ENCODE measurements at places on chromosomes 3 and 15. TPM values are rescaled to one million over a fixed set of nuclear protein-coding genes. Genes with fewer than 3 reads are reported as not detected.
A peak's percentile ranks its signal among the peaks of the same experiment; 100 is the strongest.

GRCh38 chr15:60072826-60073465 lies 68.8 kb downstream of the FOXB1 start:
- H3K27me3 ChIP-seq: peaks cover 11% of the 10 kb centered on the region
- no peak overlapping the region for H3K27ac ChIP-seq
- no peak overlapping the region for H3K4me3 ChIP-seq
- peaks cover 4% of the 10 kb centered on the region for H3K36me3 ChIP-seq
- DNase-seq: no peak
- peaks cover 43% of the 10 kb centered on the region for H3K4me1 ChIP-seq

Gene MFAP1
- 34.1 TPM for total RNA-seq

Gene CFAP161
- not detected for total RNA-seq

DNA sequence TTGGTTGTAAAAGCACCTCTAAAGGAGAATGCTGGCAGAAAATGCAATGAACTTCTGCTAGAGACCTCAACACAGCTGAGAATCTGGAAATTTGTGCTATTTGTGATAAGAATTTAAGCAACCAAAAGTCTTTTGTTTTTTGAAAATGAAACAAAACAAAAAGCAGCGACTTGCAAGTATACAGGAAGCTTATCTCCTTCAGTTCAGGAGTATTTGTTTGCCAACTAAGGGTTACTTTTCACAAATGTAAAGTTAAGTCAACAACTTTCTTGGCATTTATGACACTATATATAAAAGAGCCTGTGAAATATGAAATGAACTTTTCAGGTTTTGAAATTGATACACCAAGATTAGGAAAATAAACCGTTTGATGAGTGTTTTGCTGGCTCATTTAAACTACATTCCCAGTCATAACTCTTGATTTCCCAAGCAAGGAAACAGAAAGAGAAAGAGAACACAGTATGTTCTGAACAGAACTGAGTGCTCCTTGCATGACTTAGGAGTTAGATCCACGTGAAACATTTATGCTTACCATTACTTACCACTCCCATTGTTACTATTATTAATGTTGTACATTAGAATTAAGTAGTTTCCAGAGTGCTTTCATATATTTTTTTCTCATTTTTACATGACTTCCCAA lies 92.3 kb upstream of the COL8A1 start:
- DNase-seq: no peak
- no peaks in the 10 kb centered on the region for H3K27me3 ChIP-seq
- peaks cover 5% of the 10 kb centered on the region for H3K4me1 ChIP-seq

GRCh38 chr15:65246026-65246714 lies 34.9 kb upstream of the CILP start:
- no peak for DNase-seq
- H3K4me3 ChIP-seq: no peak overlapping the region
- H3K27ac ChIP-seq: no peak overlapping the region

Gene GRK7
- total RNA-seq: not detected

Gene PAQR9
- total RNA-seq: not detected

DNA sequence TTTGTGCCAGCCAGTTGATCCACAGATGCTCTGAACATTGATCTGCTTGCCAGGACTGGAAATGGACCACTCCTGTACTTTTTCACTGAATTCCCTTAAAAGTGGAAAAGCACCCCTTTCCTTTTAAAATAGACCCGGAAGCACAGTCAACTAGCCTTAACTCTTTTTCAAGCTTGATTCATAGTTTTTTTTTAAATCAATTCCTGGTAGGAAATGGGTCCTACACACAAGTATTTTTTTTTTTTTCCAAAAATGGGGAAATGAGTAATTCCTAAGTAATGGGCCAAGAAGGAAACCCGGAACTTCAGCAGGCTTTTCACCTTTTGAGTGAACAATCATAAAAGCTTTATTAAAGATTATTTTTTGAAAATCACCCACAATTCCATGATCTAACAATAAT lies 234.4 kb upstream of the ADAMTS9 start:
- DNase-seq: no peak
- no peak overlapping the region for H3K4me3 ChIP-seq
- no peak overlapping the region for H3K27ac ChIP-seq
- no peaks in the 10 kb centered on the region for H3K4me1 ChIP-seq
- no peaks in the 10 kb centered on the region for H3K36me3 ChIP-seq

DNA sequence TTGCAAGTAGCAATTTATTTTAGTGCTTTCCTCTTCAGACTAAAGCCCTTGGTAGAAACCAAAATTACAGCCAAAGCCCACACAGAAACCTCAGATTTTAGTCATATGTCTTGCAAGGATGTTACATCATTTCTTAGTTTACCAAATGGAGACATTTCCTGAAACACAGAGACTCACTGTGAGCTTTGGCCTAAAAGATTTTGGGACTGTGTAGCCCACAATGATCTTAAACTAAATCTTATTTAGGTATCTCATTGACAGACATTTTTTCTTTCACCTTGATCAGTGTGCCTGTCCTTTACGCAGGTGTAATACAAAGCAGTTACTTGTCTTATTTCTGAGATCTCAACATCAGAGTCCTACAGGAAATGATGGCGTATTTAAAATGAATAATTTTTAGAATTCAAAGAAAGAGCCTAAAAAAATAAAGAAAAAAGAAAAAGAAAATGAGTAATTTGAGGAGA lies 27.8 kb upstream of the AP4E1 start:
- peak overlapping the region; percentile 97 for H3K27ac ChIP-seq
- no peaks in the 10 kb centered on the region for H3K27me3 ChIP-seq
- H3K4me1 ChIP-seq: peaks cover 80% of the 10 kb centered on the region

Gene PLIN1
- total RNA-seq: 0.12 TPM

Measured in activated CD8-positive, alpha-beta memory T cell treated with anti-CD3 and anti-CD28 coated beads, Interleukin-2, amount 10 ng/mL, durations not matched to agents 7 days and 5 days (primary cell).